ENCODE measurements at places on chromosomes 1 and 21.

GRCh38 chr1:6074192-6074901 is 28.7 kb downstream of the KCNAB2 start:
- DNase-seq = no peak

DNA sequence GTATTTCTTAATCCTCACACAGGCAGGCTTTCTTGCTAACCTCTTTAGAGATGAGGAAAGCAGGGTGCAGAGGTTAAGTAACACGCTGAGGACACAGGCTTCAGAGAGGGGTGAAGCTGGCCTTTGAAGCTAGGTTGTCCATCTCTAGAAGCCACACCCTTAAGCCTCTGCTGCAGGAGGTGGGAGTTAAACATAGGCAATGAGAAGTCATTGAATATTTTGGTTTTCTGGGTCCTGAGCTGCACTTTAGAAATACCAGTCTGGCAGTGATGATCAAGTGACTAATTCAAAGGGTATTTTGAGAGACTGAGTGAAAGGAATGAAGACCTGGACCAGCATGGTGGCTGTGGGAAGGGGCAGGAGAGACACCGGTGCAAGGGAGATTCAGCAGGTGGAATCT is 9.9 kb downstream of the KCNJ15 start:
- DNase-seq = no peak

DNA sequence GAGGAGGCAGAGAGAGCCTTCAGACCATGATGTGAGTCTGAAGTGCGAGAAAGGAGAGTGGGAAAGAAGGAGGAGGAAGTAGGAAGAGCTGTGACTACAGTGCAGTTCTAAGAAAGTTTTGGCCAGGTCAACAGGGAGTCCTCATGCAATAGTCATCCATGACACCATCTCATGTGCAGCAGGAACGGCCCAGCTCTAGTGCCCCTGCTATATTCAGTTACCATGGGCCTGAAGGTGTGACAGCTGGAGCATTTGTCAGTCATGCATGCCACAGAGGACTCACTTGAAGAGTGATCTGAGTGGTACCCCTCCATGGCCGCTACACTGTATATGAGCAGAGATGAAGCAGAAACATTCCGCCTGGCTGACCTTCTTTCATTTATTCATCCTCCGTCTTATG is 77.9 kb downstream of the OMA1 start:
- DNase-seq = peak; percentile 84

DNA sequence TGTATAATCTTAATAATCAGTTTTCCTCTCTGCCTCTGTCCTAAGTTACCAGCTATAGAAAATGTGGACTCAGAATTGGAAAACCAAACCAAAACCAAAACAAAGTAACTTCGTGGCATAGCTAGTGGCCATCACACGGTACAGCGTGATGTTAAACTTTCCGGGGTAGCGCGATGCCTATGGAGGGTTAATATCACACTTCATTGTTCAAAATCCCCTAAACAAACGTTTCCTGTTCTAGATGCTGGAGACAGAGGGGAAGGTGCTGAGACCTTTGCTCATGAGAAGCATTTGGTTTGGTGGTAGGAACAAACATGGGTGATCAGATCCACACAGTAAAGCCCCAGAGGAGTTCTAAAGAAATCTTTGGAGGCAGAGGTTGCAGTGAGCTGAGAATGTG is 4.9 kb downstream of the AADACL4 start:
- no peak for DNase-seq

DNA sequence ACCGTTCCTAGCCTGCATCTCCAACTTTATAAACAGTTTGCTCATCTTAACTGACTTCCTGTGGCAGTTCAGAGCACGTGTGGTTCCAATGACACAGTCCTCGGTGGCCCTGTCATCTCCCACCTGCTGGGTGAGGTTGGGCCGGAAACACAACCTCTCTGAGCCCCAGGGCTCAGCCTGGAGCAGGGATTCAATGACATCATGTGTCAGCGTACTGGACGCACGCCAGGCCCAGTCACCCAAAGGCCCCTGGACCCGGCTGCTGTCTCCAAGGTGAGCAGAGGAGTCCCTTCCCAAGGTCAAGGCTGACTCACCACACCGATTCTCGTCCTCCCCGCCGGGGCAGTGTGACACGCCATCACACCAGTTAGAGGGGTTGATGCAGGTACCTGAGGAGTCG is 19.9 kb downstream of the TMPRSS2 start:
- DNase-seq = no peak

GRCh38 chr1:222182641-222183040 is 365.3 kb downstream of the HHIPL2 start:
- DNase-seq = no peak

Data from vagina (tissue), 2 donors.